BJ (cell line): ENCODE measurements at places on chromosomes 2 and 18. TPM values are rescaled to one million over a fixed set of nuclear protein-coding genes. Genes with fewer than 3 reads are reported as not detected.

Gene MYO7B
- 0.07 and 0.36 TPM in 2 replicates for polyA plus RNA-seq

Gene RAB6C
- not detected in 2 replicates for polyA plus RNA-seq

DNA sequence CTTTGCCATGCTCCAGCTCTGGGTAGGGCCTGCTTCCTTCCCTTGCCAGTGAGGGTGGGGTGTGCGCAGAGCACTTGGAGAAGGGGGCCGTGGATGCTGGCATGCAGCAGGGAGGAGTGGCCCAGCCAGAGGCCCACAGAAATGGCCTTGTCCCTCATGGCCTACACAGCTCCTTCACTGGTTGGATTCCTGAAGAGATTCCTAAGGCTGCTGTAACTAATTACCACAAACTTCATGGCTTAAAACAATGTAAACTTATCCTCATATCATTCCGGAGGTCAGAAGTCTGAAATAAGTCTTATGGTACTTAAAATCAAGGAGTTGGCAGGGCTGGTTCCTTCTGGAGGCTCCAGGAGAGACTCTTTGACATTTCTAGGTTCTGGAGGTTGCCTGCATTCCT lies 195.2 kb downstream of the GLI2 start:
- no peak for DNase-seq

DNA sequence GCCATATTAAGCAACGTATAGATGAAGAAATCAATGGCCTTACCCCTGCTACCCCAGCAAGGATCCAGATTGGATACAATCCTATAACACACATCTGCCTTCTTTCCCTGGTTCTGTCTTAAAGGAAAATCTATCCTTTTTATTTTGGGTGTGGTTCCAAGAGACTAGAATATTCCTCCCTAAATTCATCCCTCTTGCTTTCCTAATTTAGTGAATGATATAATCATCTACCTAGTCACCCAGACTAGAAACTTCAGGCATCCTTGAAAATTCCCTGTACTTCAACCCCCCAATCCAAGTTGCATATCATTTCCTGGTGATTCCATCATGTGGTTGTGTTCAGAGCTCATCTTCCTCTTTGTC lies 35.1 kb upstream of the LPIN1 start:
- no peak for DNase-seq

Gene ALLC
- polyA plus RNA-seq = not detected in 2 replicates

GRCh38 chr2:26870585-26871095 lies 22.7 kb downstream of the DPYSL5 start:
- no peak for DNase-seq

Gene SERPINB11
- not detected in 2 replicates for polyA plus RNA-seq

Gene MFSD6
- polyA plus RNA-seq = 11.8 and 14.4 TPM in 2 replicates

- no peak for DNase-seq
Observed at GRCh38 chr2:73290049-73290839, 3.1 kb downstream of the EGR4 start.

DNA sequence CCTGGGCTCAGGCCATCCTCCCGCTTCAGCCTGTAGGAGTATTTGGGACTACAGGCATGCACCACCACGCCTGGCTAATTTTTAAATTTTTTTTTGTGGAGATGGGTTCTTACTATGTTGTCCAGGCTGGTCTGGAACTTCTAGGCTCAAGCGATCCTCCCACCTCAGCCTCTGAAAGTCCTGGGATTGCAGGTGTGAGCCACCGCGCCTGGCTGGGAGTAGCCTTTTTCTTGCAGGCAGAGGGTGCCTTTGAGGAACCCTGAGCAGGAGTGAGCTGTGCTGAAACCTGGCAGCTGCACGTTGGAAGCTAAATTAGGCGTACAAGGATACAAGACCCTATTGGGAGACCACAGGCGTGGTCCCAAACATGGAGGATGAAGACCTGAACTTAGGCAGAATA lies 8.0 kb downstream of the CTDSP1 start:
- DNase-seq = no peak

GRCh38 chr2:151230627-151231140 lies 31.0 kb downstream of the RBM43 start:
- no peak for DNase-seq

Gene POTEI
- polyA plus RNA-seq = not detected in 2 replicates

- peak; percentile 62 for DNase-seq
Observed at GRCh38 chr2:74845217-74845751, 11.4 kb downstream of the HK2 start.

Gene MAIP1
- polyA plus RNA-seq = 11.3 and 14.0 TPM in 2 replicates

DNA sequence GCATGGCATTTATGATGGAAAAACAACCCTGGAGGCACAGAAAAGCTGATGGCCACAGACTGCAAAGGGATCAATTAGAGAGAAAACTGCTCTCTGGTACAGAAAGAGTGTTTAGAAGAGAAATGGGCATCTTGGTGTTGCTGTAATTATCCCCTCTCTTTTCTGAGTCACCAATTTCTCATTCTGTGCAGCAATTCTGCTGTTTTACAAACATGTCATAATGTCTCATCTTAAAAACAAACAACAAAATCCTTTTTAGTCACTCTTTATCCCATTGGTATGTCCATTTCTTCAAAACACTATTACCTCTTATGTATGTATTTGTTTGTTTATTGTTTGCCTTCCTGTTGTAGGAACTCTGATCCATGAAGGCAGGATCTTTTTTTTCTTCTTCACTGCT lies 73.9 kb upstream of the HK2 start:
- no peak for DNase-seq
